NCI-H2107 (cell line): ENCODE measurements at places on chromosomes 11 and 22.

DNA sequence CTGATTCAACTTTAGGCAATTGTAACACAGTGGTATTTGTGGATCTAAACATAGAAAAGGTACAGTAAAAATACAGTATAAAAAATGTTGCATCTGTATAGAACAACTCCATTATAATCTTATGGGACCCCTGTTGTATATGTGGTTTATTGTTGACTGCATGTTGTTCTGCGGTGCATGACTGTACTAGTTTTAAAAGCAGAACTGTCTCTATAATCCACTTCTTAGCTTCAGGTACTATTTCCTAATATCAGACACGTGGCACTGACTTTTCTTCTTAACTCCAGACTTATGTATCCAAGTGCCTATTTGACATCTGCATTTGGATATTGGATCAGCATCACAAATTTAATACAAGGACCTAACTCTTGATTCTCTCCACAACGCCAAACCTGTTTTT is 41.1 kb downstream of the PACS1 start:
- no peak for DNase-seq

GRCh38 chr11:61974766-61975631 is 7.6 kb upstream of the FTH1 start:
- DNase-seq, result no peak

- no peak for DNase-seq
Measured at GRCh38 chr22:36724836-36725235, 21.3 kb upstream of the CACNG2 start.

GRCh38 chr22:38710351-38710750 is 4.6 kb downstream of the GTPBP1 start:
- DNase-seq, result no peak

DNA sequence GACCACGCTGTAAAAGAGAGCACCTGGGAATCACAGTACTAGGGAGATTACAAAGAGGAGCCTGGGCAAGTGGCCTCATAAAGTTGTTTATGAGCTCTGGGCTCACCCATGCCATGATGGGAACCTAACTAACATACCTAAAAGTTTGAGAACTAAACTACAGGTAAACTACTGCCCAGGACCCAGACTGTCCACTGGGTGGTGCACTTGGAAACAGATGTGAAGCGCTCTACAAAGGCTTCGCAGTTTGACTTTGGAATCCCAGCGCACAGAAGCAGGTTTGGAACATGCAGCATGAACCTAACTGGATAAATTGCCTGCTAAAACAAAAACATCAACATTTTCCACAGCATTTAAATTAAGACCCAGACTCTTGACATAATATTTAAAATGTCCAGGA is 418.6 kb downstream of the FAM181B start:
- DNase-seq, result no peak

DNA sequence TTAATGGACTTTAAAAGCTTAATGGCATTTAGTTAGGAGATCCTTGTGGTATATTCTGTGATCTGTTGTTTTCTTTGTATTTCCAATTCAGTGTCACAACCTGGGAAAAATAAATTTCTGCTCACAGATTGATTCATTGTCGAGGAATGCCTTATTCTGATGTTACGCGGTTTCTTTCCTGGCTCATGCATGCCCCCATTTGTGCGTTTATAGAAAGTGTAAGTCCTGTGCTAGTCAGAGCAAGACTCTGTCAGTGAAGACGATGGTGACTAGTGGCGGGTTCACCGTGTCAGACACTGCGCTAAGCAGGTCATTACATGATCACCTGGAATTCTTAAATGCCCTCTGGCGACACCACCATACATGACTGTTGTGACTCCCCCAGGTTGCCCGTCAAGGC is 169.4 kb downstream of the TBC1D22A start:
- no peak for DNase-seq

GRCh38 chr11:128195057-128195751 is 392.2 kb downstream of the ETS1 start:
- DNase-seq, result no peak

DNA sequence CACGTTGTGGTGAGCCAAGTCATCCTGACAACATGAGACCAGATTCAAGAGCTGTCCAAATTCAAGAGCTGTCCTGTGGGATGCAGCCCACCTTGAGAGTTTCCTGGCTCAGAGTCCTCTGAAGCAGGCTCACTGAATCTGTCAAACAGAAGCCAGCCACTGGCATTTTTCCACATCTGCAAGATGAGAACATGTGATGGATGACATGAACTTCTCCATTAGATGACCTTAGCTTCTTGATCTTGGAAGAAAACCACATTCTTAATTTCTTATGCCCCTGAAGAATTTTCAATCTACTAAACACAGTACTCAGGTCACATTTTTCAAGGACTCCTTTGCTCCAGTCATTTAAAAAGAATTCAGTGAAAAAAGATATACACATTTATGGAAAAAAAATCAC is 291.0 kb downstream of the GUCY1A2 start:
- DNase-seq, result no peak

DNA sequence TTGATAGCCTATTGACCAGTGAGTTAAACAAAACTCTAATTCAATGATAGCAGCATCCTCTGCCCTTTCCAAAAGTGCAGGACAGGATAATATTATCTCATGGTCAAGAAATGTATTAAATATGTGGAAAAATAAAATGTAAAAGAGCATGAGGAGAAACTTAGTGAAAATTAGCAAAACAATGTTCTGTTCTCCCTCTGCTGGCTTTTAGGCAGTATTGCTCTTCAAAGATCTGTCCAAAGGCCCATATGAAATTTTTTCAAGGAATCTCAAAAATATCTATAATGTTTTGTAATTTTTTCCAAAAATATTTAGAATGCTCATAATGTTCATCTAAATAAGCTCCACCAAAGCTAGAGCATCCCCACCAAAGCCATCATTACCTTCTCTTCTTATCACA is 8.3 kb upstream of the ARL14EP start:
- DNase-seq, result no peak

- DNase-seq, result no peak
Measured at GRCh38 chr22:49962751-49963646, 2.4 kb downstream of the PIM3 start.

DNA sequence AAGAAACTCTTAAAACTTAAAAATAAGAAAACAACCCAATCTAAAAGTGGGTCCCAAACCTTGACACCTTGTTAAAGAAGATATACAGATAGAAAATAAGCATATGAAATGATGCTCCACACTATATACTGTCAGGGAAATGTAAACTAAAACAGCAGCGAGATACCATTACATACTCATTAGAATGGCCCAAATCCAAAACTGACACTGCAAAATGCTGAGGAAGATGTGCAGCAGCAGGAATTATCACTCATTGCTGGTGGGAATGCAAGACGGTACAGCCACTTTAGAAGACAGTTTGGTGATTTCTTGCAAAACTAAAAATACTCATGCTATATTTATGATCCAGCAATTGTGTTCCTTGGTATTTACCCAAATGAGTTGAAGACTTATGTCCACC is 5.0 kb upstream of the RNF26 start:
- no peak for DNase-seq

DNA sequence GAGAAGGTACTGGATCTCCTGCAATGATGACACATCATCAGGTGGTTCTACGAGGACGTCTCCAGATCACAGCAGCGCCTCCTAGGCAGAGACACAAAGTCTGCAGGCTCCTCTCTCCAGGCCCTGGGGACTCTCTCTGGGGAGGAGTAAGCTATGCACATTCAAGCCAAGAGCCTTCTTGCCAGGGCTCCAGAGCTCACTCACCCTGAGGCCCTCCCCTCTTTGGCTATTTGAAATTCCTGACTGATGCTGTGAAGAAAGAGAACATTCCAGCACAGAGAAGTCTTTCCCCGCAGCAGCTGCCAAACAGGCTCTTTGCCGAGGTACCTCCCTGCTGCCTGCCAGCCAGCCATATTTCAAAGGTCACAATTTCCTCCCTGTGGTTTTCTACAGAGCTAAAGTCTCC is 204.9 kb downstream of the CSNK2A3 start:
- DNase-seq, result no peak

GRCh38 chr11:64455456-64456261 is 96.7 kb downstream of the RPS6KA4 start:
- DNase-seq, result no peak

- no peak for DNase-seq
Measured at GRCh38 chr11:31059529-31059928, 310.0 kb downstream of the DCDC1 start.

- no peak for DNase-seq
Measured at GRCh38 chr22:40009951-40010671, 15.4 kb downstream of the FAM83F start.

GRCh38 chr11:123247496-123247799 is 52.4 kb upstream of the CLMP start:
- DNase-seq, result no peak

- DNase-seq, result no peak
Measured at GRCh38 chr11:113189909-113190667, 124.3 kb upstream of the TTC12 start.

DNA sequence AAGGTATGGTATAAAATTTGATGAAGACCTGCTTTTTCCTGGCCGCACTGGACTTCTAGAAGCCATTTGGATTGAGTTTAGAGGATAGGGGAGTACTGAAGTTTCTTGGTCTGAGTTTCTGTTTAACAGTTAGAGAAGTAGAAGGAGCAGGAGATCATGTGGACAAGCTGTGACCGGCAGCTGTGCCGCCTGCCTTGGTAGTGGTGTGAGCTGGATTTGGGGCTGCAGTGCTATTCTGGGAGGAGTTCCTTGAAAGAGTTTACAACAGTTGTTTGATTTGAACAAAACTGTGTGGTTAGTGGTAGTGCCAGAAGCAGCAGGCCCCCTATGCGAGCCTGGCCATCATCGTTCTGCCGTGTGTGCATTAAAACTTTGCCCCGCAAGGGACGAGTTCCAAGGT is 105.2 kb downstream of the PDHX start:
- DNase-seq, result no peak
